ENCODE measurements at places on chromosomes 7 and 10. TPM values are rescaled to one million over a fixed set of nuclear protein-coding genes. Genes with fewer than 3 reads are reported as not detected.

DNA sequence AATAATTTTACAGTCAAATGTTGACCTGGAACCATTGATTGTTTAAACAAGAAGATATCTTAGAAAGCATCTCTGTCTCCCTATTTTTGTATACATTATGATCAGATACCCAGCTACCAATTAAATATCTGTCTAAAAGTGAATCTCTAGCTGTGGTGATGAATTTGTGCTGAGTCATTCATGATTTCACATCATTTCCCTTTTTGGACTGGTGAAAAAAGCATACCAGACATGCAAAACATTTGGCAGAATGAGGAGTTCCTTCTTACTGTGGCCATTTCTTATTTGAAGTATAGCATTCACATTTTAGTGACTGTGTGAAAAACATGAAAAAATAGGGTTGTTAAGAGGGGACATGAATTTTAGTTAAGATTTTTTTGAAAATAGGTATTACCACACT, 98.0 kb upstream of the GATA3 start:
- DNase-seq = no peak

- DNase-seq = no peak
Measured at GRCh38 chr7:1348096-1348822, 111.0 kb downstream of the MICALL2 start.

DNA sequence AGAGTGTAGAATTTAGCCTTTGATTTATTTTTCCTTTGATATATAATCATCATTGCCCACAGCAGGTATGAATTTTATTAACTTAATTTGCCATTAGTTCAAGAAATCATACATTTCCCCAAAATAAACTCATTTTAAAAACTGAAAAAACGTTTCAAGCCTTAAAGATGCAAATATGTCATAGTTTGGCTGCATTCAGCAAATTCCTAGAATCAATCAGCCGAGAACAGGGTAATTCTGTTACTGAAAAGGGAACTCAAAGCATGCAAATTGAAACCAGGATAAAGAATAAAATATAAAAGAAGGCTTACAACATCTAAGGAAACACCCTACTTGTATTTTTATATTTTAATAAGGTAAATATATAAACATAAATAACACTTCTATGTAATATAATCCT, 233.8 kb upstream of the PRKCQ start:
- DNase-seq = no peak

GRCh38 chr7:150562919-150563318, 4.3 kb upstream of the GIMAP4 start:
- no peak for DNase-seq

The DPYSL4 gene
- 0.03 TPM for polyA plus RNA-seq
